ENCODE measurements at places on chromosomes 1 and 21.

- no peak for DNase-seq
Observed at GRCh38 chr1:41510531-41511238, 26.2 kb upstream of the EDN2 start.

DNA sequence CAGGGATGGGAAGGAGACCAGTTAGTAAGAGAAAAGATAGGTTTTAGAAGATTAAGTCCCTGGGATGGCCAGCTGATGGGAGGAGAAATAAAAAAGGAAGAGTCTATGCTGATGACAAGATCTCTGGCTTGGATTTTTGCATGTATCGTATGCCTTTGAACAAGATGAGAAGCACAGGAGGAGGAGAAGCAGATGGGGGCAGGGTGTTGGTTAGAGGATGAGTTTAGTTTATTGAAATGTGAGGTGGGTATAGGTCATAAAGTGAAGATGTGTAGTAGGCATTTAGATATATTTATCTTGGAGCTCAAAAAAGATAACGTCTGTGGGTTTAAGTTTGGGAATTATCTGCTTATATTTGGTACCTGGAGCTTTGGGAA, 1.4 kb downstream of the TIPRL start:
- DNase-seq, result no peak

- no peak for DNase-seq
Observed at GRCh38 chr1:81392526-81393226, 408.1 kb upstream of the ADGRL2 start.

- DNase-seq, result no peak
Observed at GRCh38 chr21:30227128-30227527, 11.2 kb upstream of the CLDN8 start.

DNA sequence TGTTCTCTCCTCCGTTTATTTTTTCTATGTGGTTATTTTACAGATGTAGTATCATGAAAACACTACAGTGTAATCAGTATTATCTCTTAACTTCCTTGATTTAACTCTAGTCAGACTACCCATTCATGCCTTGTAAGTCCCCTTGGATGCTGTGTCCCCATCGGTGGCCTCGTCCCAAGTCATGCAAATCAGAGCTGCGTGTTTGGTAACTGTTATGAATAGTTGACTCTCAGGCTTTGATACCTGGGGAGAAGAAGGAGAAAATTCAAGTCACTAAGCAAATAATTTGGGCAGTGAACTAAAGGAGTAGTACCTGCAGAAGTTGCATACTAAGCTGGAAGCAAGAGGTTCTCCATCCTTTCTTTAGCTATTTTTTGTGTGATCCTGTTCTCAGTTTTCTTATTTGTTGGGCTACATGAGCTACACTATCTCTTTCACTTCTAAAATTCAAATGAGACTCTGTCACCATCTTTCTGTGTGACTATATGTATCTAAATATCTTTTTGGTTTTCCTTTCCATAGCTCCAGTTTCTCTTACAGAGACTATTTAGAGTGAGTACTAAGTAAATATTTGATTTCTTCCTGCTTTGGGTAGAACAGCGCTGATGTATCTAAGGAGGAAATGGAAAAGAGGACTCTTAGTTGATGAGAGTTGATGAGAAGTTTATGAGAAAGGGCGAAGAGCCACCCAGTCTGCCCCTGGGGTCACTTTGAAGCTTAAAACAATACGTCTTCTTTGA, 50.9 kb downstream of the VANGL2 start:
- no peak for DNase-seq

- no peak for DNase-seq
Observed at GRCh38 chr21:33634254-33634653, 7.3 kb downstream of the CRYZL1 start.

GRCh38 chr1:208332774-208333126, 88.6 kb upstream of the PLXNA2 start:
- no peak for DNase-seq

DNA sequence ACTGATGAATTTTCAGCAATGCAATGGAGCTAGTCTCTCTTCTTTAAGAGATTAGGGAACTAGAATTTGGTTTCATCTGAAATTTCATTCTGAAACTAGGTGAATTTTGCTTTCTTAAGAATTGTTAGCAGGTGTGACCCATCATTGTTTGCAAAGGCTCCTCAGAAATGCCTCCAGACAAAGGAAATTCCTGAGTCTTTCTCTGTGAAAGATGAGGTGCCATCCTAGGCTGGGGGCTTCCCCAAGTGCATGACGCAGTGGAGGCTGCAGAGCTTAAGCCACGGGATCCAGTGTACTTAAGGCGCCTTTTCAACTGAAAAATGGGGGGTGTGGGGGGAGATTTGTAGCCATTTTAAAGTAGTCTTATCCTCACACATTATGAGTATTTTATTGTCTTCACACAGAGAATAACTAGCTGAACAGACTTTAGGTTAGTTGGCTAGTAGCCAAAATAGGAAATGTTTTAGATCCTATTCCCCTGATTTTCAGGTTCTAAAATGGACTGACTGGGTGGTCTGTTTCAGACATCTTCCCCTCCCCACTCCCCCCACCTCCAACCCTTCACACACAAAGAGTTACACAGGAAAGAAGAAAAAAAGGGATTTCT, 202.0 kb downstream of the NFIA start:
- no peak for DNase-seq

- DNase-seq, result peak; percentile 35
Observed at GRCh38 chr1:223704921-223705878, 7.1 kb upstream of the CAPN2 start.

DNA sequence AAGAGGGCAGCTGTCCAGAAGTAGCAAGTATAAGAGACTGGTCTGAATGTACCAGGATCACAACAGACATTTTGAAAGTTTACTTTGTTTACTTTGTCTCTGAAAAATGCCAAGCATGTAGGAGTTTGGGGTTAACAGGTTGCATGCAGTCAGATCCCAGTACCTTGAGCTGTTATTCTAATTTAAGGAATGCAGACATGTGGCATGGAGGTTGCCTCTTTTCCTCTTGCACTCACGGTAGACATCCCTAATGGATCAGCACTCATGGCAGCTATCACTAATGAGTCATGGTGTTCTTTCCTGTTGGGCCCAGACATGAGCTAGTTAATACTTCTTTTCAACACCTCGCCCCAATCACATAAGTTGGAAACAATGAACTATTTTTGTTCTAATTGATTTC, 67.3 kb downstream of the GADD45A start:
- DNase-seq, result no peak
